Spinal cord (tissue), 10 donors: ENCODE measurements at places on chromosomes 12 and 14. TPM values are rescaled to one million over a fixed set of nuclear protein-coding genes. Genes with fewer than 3 reads are reported as not detected.

Gene SERPINA10
- polyA plus RNA-seq: 0.13 TPM

DNA sequence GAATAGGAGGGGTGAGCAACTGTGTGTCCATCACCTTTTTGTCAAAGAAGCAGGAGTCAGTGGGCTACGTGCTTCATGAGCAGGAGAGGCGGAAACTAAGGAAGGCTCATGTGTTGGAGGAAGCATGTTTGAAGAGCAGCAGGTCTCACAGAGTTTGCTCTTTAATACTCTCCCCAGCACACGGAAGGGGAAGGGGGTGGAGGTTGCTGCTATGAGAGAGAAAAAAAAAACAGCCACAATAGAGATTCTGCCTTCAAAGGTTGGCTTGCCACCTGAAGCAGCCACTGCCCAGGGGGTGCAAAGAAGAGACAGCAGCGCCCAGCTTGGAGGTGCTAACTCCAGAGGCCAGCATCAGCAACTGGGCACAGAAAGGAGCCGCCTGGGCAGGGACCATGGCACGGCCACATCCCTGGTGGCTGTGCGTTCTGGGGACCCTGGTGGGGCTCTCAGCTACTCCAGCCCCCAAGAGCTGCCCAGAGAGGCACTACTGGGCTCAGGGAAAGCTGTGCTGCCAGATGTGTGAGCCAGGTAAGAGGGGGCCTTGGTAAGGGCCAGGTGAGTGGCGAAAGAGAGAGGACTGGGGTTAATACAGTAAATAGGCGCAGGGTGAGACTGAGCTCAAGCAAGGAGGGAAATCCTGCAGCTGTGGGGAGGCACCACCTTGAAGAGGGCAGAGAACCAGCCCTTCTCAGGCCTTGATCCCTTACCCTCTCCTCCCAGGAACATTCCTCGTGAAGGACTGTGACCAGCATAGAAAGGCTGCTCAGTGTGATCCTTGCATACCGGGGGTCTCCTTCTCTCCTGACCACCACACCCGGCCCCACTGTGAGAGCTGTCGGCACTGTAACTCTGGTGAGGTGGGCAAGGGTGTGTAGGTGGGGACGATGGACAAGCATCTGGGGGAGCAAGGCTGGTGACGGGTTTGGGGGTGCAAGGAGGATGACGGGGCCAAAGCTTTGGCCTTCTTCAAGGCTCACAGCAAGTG is at the start of gene CD27:
Gene CD27 (plus strand): TSS at position 252 of the 985 bp plus-strand sequence. CDS start 141 bp downstream, at position 393.
- H3K4me1 ChIP-seq: peaks cover 3% of the 10 kb centered on the region
- DNase-seq: no peak
- no peaks in the 10 kb centered on the region for H3K27me3 ChIP-seq
- H3K36me3 ChIP-seq: peaks cover 19% of the 10 kb centered on the region
- no peak within 1 kb of the TSS for H3K27ac ChIP-seq
- no peak within 1 kb of the TSS for H3K4me3 ChIP-seq

GRCh38 chr14:95765051-95765450 is 51.1 kb upstream of the TCL1A start:
- H3K36me3 ChIP-seq: no peaks in the 10 kb centered on the region
- no peak overlapping the region for H3K27ac ChIP-seq
- no peak for DNase-seq
- H3K4me1 ChIP-seq: no peaks in the 10 kb centered on the region
- no peaks in the 10 kb centered on the region for H3K27me3 ChIP-seq

- H3K4me3 ChIP-seq: no peak overlapping the region
- H3K27me3 ChIP-seq: no peaks in the 10 kb centered on the region
- H3K36me3 ChIP-seq: no peaks in the 10 kb centered on the region
- DNase-seq: no peak
- no peak overlapping the region for H3K27ac ChIP-seq
Observed at GRCh38 chr12:10159280-10159679, 12.7 kb downstream of the OLR1 start.

DNA sequence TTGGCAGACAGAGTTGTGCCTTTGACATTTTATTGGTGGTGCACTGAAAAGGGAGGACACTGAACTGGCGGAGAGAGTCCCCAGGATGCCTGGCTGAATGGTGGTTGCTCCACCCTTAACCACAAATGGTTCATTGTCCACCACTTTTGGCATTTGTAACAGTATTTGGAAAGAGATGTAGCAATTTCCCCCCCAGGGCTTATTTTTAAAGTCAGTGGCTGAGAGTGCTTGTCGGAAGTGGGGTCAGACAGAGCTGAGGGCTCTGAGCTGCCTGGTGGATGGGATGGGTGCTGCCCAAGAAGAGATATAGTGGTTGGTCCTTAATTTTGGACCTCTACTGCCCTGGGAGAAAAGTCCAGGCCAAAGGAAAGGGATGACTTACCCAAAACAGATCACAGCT is 31.5 kb upstream of the FGF6 start:
- no peak for DNase-seq
- H3K4me3 ChIP-seq: no peak overlapping the region
- H3K27ac ChIP-seq: no peak overlapping the region
- H3K36me3 ChIP-seq: no peaks in the 10 kb centered on the region

GRCh38 chr12:26011099-26011498 is 52.6 kb downstream of the RASSF8 start:
- H3K27me3 ChIP-seq: no peaks in the 10 kb centered on the region
- H3K36me3 ChIP-seq: no peaks in the 10 kb centered on the region
- no peak overlapping the region for H3K27ac ChIP-seq
- H3K4me1 ChIP-seq: no peaks in the 10 kb centered on the region
- no peak overlapping the region for H3K4me3 ChIP-seq

Gene TAMALIN
- polyA plus RNA-seq: 21.5 TPM

DNA sequence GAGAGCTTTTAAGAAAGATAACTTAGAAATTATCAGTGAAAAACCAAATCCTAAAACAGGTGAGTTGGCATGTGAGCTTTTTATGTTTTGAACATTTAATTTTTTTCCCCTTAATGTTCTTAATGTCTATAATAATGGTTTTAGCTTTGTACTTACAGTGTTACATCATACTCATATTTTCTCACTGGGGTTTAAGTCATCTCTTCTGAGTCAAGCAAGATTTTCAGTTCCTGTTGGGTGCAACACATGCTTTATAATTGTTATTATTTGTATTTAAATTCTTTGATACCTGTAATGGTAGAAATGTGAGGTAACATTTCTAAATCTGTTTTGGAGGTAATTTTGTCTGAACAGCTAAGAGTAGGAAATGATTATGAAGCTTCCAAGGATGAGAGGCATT is 113.0 kb downstream of the PLEKHA5 start:
- no peak overlapping the region for H3K4me3 ChIP-seq
- H3K27ac ChIP-seq: no peak overlapping the region
- no peaks in the 10 kb centered on the region for H3K36me3 ChIP-seq
- no peaks in the 10 kb centered on the region for H3K4me1 ChIP-seq
- no peaks in the 10 kb centered on the region for H3K27me3 ChIP-seq
- DNase-seq: no peak

- H3K36me3 ChIP-seq: no peaks in the 10 kb centered on the region
- H3K27me3 ChIP-seq: peaks cover 2% of the 10 kb centered on the region
- no peak for DNase-seq
- H3K4me3 ChIP-seq: no peak overlapping the region
Observed at GRCh38 chr12:3747976-3748619, 4.8 kb downstream of the CRACR2A start.

DNA sequence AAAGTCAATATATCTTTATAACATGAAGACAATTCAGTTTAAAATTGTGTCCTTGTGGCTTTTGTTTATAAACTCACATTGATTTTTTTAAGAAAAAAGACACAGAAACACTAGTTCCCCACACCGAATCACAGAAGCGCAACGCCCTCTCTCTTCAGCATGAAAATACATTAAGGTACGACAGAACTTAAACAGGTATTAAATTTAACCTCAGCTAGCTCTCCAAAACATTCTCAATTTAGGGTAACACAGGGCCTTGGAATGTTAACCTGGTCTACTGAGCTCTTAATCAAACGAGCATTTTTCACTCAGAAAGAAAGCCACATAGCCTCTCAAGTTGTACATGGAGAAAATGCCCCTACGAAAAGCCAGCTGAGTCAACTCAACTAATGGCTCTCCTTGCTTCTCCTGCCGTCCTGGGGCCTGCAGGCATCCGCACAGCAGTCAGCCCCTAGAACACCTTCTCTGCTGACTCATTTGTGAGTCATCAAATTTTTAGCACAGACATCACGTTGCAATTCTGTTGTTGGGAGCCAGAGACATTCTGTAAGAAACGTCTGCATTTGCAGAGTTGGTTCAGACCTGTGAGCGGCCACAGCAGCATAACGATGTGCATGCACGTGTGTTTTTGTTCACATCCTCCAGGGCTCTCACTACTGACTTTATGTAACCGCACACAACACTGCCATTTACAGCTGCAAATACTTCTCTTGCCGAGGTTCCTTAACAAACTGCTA is 141.6 kb downstream of the ITPR2 start:
- H3K4me1 ChIP-seq: peaks cover 4% of the 10 kb centered on the region
- no peaks in the 10 kb centered on the region for H3K27me3 ChIP-seq

GRCh38 chr14:56004786-56005185 is 113.4 kb upstream of the PELI2 start:
- peaks cover 21% of the 10 kb centered on the region for H3K4me1 ChIP-seq
- peak; percentile 64 for DNase-seq
- peak overlapping the region; percentile 53 for H3K27ac ChIP-seq
- H3K4me3 ChIP-seq: no peak overlapping the region

DNA sequence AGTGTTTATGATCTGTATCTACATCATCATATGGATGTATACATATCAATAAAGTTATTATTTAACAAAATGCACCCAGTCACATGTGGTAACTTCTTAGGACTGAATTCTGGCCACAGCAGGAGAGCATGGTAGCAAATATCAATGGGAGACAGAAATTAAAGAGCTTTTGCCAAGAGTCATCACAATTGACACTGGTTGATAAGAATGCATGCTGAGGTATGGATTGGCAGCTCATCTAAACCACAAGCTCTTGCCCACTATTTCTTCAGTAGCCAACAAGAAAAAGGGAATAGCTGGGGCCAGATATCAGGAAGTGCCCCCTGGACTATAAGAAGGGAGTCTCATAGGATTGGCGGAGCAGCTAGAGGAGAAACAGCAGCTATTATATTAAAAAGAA is 9.4 kb upstream of the PTGR2 start:
- H3K4me3 ChIP-seq: no peak overlapping the region
- no peaks in the 10 kb centered on the region for H3K36me3 ChIP-seq
- H3K27me3 ChIP-seq: no peaks in the 10 kb centered on the region
- no peaks in the 10 kb centered on the region for H3K4me1 ChIP-seq
- H3K27ac ChIP-seq: no peak overlapping the region

GRCh38 chr12:103851127-103851526 is 10.1 kb upstream of the NT5DC3 start:
- DNase-seq: no peak
- no peak overlapping the region for H3K4me3 ChIP-seq
- H3K27me3 ChIP-seq: no peaks in the 10 kb centered on the region
- peak overlapping the region; percentile 44 for H3K27ac ChIP-seq
- peaks cover 3% of the 10 kb centered on the region for H3K4me1 ChIP-seq

GRCh38 chr12:67019070-67019469 is 250.1 kb upstream of the CAND1 start:
- peak overlapping the region; percentile 70 for H3K27ac ChIP-seq
- peak; percentile 79 for DNase-seq
- no peaks in the 10 kb centered on the region for H3K27me3 ChIP-seq
- no peak overlapping the region for H3K4me3 ChIP-seq
- H3K36me3 ChIP-seq: no peaks in the 10 kb centered on the region
- H3K4me1 ChIP-seq: peaks cover 4% of the 10 kb centered on the region

- no peak overlapping the region for H3K4me3 ChIP-seq
- H3K4me1 ChIP-seq: peaks cover 11% of the 10 kb centered on the region
- H3K27ac ChIP-seq: no peak overlapping the region
- no peak for DNase-seq
- H3K27me3 ChIP-seq: no peaks in the 10 kb centered on the region
Observed at GRCh38 chr12:1517007-1517406, 77.4 kb downstream of the FBXL14 start.

- no peak for DNase-seq
- peaks cover 38% of the 10 kb centered on the region for H3K36me3 ChIP-seq
- H3K4me1 ChIP-seq: no peaks in the 10 kb centered on the region
Observed at GRCh38 chr12:112096070-112096469, 12.5 kb downstream of the NAA25 start.

DNA sequence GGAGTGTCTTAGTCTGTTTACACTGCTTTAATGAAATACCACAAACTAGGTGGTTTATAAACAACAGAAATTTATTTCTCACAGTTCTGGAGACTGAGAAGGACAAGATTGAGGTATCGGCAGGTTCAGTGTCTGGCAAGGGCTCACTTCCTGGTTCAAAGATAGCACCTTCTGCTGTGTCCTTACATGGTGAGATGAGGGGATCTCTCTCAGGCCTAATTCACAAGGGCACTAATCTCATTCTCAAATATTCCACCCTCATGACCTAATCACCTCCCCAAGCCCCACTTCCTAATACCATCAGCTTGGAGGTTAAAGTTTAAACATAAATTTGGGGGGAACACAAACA is 35.0 kb upstream of the PLEK2 start:
- H3K36me3 ChIP-seq: no peaks in the 10 kb centered on the region
- DNase-seq: no peak
- peaks cover 5% of the 10 kb centered on the region for H3K4me1 ChIP-seq

Gene HOXC6
- 114 TPM for polyA plus RNA-seq

GRCh38 chr12:90090929-90091651 is 382.5 kb upstream of the ATP2B1 start:
- no peaks in the 10 kb centered on the region for H3K36me3 ChIP-seq
- DNase-seq: no peak
- no peak overlapping the region for H3K27ac ChIP-seq
- no peak overlapping the region for H3K4me3 ChIP-seq
- no peaks in the 10 kb centered on the region for H3K27me3 ChIP-seq

DNA sequence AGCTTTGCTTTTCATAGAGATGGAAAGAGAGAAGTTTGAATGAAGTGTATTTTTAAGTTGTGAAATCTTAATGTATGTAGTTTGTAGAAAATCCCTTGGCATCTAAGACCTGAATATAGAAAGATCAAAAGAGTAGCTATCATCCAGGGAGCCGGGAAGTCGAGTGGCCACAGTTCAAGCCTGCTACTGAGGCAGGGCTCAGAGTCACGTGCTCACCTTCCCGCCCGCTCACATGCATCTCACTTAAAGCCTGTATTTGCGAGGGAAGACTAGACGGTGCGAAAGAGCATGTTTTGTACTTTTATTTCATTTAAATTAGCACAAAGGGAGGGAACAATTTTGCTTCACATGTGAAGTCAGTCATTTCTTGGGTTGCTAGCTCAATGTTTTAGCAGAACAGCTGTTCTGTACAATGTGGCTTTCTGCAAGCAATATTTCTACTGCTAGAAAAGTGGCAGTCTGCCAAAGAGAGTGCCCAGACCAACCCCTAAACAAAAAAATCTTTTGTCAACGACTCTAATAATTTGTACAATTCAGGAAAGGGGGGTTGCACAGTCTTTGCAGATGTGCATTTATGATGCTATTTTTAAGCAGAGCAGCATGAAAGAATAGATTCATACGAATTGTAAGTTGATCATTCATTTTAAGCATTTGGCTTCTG is 290.7 kb downstream of the NPAS3 start:
- no peak overlapping the region for H3K4me3 ChIP-seq
- H3K4me1 ChIP-seq: peaks cover 5% of the 10 kb centered on the region
- DNase-seq: peak; percentile 44
- no peak overlapping the region for H3K27ac ChIP-seq
- H3K27me3 ChIP-seq: peaks cover 2% of the 10 kb centered on the region
